ENCODE measurements at places on chromosomes 1 and 21.

DNA sequence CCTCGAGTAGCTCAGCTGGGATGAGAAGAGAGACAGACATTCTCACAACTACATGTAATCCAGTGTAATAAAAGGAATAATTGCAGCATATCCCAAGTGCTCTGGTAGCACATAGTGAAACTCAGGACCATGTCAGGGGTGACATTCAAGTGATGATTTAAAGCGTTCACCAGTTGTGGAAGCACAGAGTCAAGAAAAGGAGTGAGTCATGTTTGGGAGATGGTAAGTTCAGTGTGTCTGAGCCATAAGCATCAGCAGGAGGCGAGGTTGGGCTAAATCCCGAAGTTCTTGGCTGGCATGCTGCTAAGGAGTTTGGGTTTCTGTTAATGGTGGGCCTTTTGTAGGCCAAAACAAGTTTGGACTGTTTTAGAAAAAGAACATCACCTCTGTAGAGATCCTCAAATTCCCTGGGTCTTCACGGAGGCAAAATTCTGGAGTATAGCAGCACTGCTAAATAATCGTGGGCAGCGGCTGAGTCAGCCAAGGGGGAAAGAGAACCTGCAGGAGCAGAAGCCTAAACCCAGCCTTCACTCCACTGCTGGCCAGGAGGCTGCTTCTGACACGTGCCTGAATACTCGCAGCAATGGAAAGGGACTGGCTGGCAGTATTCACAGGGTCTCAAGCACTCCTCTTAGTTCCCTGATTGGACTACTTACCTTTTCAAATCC is 7.2 kb upstream of the NHLH1 start:
- DNase-seq: peak; percentile 19

DNA sequence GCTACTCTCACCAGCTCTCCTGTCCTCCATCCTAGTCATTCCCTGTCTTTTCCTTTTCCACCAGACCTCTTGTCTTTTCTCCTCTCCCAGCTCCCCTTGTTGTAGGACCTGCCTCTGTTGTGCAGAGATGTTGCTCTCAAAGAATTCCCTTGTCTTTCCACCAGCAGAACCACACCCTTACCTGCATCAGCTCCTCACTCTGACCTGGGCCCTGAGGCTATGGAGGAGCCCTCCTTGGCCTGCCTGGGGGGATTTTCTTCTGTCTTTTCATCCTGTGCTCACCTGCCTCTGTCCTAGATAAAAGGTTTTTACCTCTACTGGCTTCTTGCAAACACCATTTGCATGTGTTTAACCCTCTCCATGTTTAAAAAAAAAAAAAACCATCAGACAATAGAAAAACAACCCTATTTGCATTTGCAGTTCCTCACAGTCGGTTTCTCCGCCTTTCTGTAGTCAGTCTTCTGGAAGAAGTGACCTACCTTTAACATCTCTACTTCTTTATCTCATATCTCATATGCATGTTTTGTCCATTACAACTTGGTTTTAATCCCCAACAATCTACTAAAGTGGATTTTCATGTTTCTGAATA is 12.1 kb downstream of the FCRL5 start:
- no peak for DNase-seq

DNA sequence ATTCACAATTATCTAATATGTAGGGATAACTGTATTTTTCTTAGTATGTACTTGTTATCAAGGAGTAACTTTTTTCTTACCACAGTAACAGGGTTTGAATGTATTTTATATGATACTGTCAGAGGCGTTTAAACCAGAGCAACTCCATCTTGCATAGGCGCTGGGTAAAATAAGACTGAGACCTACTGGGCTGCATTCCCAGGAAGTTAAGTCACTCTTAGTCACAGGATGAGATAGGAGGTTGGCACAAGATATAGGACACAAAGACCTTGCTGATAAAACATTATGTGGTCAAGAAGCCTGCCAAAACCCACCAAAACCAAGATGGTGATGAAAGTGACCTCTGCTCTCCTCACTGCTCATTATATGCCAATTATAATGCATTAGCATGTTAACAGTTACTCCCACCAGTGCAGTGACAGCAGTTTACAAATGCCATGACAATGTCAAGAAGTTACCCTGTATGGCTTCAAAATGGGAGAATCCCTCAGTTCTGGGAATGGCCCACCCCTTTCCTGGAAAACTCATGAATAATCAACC is 64.8 kb downstream of the RPE65 start:
- peak; percentile 4 for DNase-seq

- no peak for DNase-seq
Observed at GRCh38 chr1:152533327-152533938, 19.2 kb downstream of the CRCT1 start.

- DNase-seq: no peak
Observed at GRCh38 chr1:236716160-236716559, 29.9 kb downstream of the ACTN2 start.

All from astrocyte of the cerebellum (primary cell).